ENCODE measurements at places on chromosomes 4 and X.
A peak's percentile ranks its signal among the peaks of the same experiment; 100 is the strongest.

- no peak for DNase-seq
Measured at GRCh38 chr4:26864899-26865298, 4.3 kb downstream of the STIM2 start.

DNA sequence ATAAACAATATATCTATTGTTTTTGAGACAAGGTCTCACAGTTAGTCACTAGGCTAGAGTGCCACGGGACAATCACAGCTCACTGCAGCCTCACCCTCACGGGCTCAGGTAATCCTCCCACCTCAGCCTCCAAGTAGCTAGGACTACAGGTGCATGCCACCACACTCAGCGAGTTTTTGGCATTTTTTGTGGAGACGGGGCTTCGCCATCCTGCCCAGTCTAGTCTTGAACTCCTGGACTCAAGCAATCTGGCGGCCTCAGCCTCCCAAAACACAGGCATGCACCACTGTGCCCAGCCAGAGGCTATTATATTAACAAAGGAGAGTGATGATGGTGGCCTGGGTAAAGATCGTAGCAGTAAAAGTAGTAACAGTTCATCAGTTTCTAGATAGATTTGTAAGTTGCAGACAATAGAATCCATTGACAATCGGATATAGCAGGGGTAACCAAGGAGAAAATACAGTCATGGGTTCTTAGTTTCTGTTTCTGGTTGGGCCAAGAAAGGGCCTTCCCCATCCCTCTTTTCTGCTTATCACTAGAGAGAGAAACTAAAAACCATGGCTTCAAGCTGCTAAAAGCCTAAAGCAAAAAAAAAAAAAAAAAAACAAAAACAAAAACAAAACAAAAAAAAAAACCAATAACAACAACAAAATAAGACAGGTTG is 60.6 kb downstream of the ANXA10 start:
- no peak for DNase-seq

- no peak for DNase-seq
Measured at GRCh38 chr4:169005453-169006099, 4.5 kb downstream of the CBR4 start.

GRCh38 chr4:44319129-44319528 is 129.5 kb downstream of the KCTD8 start:
- no peak for DNase-seq

DNA sequence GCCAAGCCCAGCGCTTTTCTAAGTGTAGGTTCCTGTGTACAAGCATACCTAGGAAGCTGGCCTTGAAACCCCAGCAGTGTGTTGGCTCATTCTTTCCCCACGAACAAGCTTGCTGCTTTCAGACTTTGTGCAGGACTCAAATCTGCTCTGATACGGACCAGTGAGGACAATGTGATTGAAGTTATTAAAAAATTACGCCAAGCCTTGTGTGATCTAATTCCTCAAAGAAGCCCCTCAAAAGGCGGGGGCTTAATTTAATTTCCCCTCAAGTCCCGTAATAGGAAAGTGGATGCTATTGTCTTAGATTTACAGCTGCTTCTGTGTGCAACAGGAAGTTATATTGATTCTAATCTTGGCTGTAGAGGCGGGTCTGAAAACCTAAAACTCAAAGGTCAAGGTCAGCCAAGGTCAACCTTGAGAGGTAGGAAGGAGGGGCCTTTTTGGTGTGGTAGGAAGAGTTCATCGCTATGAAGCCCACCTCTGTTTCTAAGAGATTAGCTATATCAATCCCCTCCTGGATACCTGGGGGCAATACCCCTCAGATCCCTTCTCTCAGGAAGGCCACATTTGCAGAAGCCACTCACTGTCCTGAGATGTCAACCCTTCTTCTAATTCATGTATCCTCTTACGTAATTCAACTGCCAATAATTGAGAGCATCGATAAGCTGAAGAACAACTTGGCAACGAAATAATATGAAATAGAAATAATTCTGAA is 45.1 kb downstream of the TBC1D9 start:
- DNase-seq: no peak

DNA sequence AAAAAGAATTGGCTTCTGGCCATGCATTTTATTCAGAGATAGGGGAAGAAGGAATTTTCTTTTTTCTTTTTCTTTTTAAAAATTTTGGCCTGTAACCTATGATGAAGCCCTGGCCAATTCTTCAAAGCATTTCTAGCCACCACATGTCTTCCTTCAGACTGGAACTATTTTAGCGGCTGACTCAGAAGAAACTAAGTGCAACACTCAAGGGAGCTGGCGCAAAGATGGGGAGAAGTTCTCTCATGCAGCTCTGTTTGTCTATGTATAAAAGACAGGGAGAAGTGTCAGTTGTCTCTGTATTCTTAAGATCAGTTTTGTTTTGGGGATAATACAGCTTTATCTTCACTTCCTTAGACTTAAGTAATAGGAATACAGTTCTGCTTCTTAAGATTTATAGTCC is 46.1 kb downstream of the MBNL3 start:
- DNase-seq: no peak

DNA sequence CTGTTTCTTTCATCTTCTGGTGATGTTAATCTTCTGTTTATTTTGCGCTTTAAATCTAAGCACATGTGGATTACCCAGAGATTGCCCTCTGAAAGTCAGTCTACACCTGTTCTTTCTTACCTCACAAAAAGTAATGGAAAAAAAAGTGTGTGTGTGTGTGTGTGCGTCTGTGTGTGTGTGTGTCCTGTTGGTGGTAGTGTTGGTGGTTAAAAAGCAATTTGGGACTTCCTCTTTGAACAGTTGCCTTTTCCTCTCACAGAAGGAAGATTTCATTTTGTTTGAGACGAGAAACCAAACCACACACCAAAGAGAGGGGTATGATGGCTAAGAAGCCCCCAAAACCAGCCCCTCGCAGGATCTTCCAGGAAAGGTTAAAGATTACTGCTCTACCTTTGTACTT is at the start of gene STAP1:
Gene STAP1, plus strand, starts transcription at position 235 of the 400 bp plus-strand sequence. Its CDS starts 83 bp downstream, at position 318.
- no peak for DNase-seq

DNA sequence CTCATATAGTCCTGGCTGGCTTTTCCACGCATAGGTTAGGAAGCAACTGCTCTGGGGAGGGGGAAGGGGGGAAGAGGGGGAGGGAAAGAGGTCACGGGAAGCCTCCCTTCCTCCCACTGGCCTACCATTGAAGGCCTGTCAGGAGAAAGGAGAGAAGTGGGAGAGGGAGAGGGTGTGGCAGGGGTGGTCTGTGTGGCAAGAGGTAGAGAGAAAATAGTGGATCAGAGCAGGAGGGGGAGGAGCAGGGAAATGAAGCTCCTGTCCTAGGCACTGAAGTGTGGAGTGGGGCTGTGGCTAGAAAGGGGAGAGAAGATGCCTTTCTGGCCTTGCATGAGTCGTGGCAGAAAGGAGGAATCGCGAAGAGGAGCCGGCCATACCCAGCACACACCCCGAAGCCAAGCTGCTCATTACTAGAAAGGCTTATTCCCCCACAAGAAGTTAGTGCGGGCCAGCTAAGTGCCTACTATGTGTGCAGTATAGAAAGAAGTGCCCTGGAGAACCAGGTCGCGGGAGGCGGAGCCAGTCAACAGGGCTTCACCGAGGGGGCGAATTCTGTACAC is 1.1 kb upstream of the TMEM164 start:
- DNase-seq: no peak

GRCh38 chr4:97530676-97531075 is 612.6 kb downstream of the STPG2 start:
- no peak for DNase-seq

- no peak for DNase-seq
Measured at GRCh38 chrX:148552775-148553174, 52.4 kb downstream of the AFF2 start.

GRCh38 chrX:25968920-25969319 is 169.2 kb upstream of the MAGEB18 start:
- DNase-seq: peak; percentile 10

DNA sequence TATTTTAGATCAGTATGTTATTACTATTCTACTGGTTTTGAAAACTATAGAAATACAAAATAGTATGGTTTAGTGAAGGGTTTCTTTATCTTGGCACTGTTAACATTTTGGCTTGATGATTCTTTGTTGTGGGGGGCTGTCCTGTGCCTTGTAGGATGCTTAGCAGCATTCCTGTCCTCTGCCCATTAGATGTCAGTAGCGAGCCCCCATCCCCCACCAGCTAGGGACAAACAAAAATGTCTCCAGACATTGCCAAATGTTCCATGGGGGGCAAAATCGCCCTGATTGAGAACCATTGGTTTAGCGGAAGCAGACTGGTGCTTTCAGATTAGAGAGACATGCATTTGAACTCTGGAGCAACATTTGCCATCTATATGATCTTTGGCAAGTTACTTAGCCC is 23.3 kb downstream of the SPARCL1 start:
- DNase-seq: no peak

- DNase-seq: no peak
Measured at GRCh38 chr4:1572964-1573720, 111.0 kb downstream of the FAM53A start.

DNA sequence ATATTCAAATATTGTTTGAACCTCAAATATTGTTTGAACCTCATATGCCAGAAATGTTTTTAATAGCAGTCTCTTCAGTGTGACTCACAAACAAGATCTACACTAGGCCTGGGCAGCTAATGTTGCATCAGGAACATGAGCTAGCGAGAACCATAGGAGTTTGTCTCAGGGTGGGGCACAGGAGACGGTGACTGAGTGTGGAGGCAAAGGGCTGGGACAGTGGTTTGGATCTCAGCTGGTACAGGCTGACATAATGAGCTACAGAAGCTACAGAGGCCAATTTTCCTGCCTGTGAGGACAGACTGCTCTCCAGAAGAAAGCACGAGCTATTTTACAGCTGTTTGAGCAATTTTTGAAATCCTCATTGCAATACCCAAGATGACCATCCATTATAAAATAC is 224.7 kb downstream of the CENPC start:
- no peak for DNase-seq

DNA sequence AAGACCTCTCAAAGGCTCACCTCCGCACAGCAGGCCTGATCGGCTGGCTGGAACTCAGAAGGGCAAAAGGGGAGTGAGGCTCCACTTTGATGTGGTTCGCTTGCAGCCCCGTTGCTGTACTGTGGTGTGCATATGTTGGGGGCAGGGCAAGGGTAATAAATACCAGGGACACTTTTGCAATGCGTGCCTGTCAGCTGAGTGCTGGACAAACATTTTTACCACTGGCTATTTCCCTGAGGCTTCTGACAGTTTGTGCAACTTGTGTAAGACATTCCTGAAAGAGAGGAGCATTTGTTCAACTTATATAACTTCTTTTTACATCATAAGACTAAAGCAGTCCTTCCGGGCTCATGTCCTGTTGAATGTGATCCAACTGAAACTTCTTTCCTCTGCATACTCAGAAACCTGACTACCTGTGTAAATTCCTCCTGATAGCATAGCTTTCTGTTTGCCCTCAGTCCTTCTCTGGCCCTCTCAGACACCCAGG is 82.3 kb downstream of the SPRY1 start:
- no peak for DNase-seq

DNA sequence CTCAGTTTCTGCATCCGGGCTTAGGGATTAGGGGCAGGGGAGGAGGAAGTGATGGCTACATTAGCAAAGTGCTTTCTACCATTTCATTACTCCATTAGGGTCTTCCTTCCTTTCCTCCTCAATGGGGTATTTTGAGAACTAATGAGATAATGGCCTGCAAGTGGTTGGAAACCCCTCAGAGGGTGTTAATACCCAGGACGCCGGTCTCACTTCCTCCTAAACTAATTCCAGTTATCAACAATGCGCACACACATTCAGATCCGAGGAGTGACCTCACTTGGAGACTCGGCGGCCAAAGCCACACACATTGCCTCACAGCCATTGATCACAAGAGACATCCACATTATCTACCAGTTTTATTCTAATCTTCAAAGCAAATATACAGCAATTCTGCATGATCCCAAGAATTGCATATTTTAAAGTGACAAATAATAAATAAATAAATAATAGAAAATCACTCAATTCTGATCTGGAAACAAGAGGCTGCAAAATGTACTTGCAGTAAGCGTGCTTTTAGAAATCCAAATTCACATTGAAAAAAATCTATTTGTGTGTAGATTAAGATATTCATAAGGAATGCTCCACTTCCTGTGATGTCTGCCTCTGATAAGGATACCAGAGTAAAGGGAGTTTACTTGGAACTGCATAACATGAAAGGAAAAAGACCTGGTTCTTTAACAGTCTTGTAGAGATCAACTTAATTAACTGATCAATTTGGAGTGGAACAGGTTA is 329.1 kb downstream of the FBXW7 start:
- no peak for DNase-seq

- no peak for DNase-seq
Measured at GRCh38 chr4:79298484-79298883, 27.4 kb downstream of the NAA11 start.

- DNase-seq: no peak
Measured at GRCh38 chr4:184437565-184438265, 36.6 kb downstream of the IRF2 start.

DNA sequence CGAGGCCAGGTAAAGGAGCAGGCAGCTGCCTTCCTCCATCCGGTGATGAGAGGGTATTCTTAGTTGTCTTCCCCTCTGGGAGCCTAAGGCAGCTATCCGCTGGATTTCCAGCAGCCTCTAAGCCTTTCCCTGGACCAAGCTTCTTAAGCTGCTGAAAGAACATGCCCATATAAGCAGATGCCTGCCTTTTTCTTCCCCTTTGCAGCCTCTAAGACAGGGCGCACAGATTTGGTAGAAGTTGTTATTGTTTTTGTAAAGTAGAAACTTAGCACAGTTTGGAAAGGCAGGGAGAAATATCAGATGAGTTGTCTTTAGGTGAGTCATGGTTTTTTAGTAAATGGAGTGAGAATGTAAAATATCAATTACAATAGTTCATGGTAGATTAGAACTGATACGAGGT is 210.8 kb downstream of the ARHGAP10 start:
- DNase-seq: no peak

- no peak for DNase-seq
Measured at GRCh38 chrX:723781-724180, 93.2 kb downstream of the SHOX start.

DNA sequence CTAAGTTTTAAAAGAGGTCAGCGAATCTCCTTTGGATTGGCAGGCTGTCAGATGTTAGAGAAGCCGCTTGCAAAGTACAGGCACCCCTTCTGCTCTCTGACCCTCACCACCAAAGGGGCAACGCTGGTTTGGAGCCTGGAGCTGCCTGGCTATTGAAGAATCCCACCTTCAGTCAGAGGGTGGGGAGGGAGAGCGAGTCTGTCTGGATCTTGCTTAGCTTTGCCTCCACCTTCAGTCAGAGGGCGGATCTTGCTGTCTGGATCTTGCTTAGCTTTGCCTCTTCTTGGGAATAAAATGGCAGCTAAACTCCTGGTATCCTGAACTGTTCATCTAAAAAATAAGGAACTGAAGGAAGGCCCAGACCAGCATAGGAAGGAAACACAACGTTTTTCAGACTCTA is 7.3 kb downstream of the CCDC110 start:
- no peak for DNase-seq

GRCh38 chr4:183287677-183288076 is 32.4 kb downstream of the CLDN22 start:
- no peak for DNase-seq

DNA sequence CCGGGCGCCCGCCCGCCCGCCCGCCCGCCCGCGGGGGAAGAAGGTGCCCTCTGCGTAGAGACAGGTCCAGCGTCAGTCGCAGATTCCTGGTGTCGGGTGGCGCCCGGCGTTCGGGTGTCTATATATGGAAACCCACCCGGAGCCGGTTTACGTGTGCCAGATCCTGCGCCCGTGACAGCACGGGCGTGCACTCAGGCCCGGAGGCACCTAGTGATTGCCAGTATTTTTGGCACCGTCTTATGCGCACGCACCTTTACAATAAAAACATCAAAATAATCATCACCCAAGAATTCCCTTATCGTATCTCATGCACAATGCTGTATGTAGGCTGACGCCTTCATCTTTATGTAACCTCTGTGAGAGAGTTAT is 519 bp downstream of the SLC25A4 start:
- DNase-seq: peak; percentile 84

GRCh38 chr4:169110633-169111032 is 100.6 kb upstream of the CBR4 start:
- no peak for DNase-seq
